Suppressor macrophage (primary cell): ENCODE measurements at places on chromosomes 4 and X.

DNA sequence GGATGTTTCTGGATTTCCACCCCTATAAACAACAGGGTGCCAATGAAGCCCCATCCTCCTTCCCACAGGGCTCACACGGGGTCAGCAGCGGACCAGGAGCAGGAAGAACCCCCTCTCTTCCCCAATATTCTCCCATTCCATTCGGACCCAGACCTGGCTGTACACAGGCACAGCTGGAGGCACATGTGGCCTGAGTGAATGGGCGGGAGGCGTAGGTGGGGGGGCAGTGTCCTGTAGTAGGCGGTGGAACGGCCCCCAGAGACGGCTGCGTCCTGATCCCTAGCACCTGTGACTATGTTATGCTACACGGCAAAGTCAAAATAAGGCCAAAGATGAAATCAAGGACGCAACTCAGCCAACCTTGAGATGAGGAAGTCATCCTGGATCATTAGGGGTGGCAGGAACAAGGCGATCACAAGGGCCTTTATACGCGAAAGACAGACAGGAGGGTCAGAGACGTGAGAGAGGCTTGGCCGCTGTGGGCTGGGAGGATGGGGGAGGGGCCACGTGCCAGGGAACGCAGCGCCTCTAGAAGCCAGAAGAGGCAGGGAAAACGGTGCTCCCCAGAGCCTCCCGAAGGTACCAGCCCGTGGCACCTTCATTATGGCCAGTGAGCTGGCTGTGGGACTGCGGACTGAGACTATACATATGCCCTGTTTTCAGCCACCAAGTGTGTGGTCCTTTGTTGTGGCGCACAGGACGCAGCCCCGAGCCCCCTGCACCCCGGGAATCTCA lies 75.6 kb downstream of the WFS1 start:
- no peak for DNase-seq

- DNase-seq: no peak
These were observed 273.5 kb downstream of the DCHS2 start for GRCh38 chr4:154218051-154218450.

GRCh38 chr4:169802873-169803272 lies 45.1 kb upstream of the HPF1 start:
- DNase-seq: peak; percentile 26

DNA sequence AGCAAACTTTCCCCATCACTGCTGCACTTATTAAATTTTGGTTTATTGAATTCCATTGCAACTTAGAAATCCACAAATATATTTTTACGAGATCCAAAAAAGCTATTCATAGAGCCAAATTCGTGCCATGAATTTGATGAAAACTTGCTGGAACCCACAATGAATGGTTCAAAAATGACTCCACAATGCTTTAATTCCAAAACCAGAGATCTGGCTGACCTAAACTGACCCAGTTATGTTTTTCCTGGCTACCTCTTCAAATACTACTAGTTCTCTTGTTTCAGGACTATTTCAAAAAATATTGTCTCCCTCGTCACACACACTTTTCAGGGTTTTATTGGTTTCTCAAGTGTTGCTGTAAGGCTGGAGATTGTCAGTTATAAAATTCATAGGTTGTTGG lies 474.8 kb downstream of the PDGFC start:
- no peak for DNase-seq

- DNase-seq: no peak
These were observed 3.6 kb upstream of the AFP start for GRCh38 chr4:73432169-73433000.

DNA sequence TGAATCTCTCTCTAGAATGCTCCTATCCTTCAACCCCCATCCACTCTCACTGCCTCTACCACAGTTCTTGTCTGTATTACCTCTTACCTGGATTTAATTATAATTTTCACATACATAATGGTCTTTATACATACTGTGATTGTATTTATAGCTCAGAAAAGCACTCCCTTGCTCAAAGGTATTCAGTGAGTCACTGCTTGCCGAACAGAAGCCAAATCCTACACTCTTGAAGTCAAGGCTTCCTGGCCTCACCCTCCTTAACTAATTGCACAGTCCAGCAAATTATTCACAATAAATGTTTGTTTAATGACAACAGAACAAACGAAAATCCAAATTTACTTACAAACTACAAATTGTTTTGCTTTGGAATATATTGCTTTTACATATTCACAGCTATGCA lies 159.5 kb downstream of the KLHL13 start:
- DNase-seq: no peak

DNA sequence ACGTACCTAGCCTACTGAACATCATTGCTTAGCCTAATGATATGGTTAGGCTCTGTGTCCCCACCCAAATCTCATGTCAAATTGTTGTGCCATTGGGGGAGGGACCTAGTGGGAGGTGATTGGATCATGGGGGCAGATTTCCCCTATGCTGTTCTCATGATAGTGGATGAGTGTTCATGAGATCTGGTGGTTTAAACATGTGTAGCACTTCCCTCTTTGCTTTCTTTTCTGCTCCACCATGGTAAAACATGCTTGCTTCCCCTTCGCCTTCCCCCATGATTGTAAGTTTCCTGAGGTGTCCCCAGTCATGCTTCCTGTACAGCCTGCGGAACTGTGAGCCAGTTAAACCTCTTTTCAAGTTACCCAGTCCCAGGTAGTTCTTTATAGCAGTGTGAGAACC lies 102.6 kb downstream of the RAPGEF2 start:
- DNase-seq: no peak

- no peak for DNase-seq
These were observed 22.8 kb downstream of the VMA21 start for GRCh38 chrX:151419782-151420181.

- DNase-seq: no peak
These were observed 121.7 kb upstream of the HAND2 start for GRCh38 chr4:173651651-173652282.
